ENCODE measurements at places on chromosomes 11 and 22.
A peak's percentile ranks its signal among the peaks of the same experiment; 100 is the strongest.

- no peaks in the 10 kb centered on the region for H3K27me3 ChIP-seq
- peaks cover 5% of the 10 kb centered on the region for H3K36me3 ChIP-seq
- peak overlapping the region; percentile 96 for H3K4me3 ChIP-seq
- peak; percentile 60 for DNase-seq
- peaks cover 18% of the 10 kb centered on the region for H3K4me1 ChIP-seq
- peak overlapping the region; percentile 96 for H3K27ac ChIP-seq
These were observed 521 bp downstream of the SRSF8 start for GRCh38 chr11:95067039-95067840.

DNA sequence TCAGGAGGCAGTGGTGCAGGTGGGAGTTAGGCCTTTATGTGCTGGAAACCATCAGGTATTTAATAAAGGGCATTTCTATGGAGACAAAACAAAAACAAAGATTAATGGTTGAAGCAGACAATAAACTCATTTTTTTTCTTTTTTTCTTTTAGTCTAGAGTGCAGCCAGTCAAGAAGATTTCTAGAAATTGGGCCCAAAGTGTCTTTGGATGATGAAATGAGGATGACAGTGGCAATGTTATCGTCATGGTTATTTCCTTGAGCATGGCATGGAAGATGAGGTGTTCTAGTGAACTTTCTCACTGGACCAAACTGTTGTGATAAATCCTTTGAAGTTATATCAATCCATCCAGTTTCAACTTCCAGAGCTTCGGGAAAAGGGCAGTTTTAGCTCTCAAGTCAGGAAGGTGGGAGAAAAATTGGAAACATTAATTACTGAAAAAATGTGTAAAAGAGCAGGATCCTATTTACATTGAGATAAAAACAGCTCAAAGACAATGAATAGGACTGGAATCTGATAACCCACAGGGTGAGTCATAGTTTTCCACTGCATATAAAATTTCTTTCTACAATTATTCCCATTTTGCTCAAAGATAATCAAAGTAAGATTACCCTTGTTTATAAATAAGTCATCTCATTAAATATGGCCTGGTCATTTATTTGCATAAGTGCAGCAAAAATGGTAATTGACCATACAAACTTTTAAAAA lies 33.0 kb downstream of the PRR5L start:
- DNase-seq: no peak
- peaks cover 2% of the 10 kb centered on the region for H3K27me3 ChIP-seq
- no peaks in the 10 kb centered on the region for H3K36me3 ChIP-seq
- H3K4me1 ChIP-seq: peaks cover 10% of the 10 kb centered on the region
- no peak overlapping the region for H3K27ac ChIP-seq

- H3K4me1 ChIP-seq: no peaks in the 10 kb centered on the region
- H3K36me3 ChIP-seq: peaks cover 26% of the 10 kb centered on the region
- H3K27ac ChIP-seq: no peak overlapping the region
- no peaks in the 10 kb centered on the region for H3K27me3 ChIP-seq
- DNase-seq: no peak
- H3K4me3 ChIP-seq: no peak overlapping the region
These were observed 112.4 kb downstream of the BCR start for GRCh38 chr22:23292453-23293350.

- no peaks in the 10 kb centered on the region for H3K27me3 ChIP-seq
- no peak overlapping the region for H3K27ac ChIP-seq
- DNase-seq: no peak
- peaks cover 25% of the 10 kb centered on the region for H3K36me3 ChIP-seq
- H3K4me3 ChIP-seq: no peak overlapping the region
- peaks cover 17% of the 10 kb centered on the region for H3K4me1 ChIP-seq
These were observed 78.1 kb downstream of the CYB5R2 start for GRCh38 chr11:7595016-7595866.

- no peak for DNase-seq
- peaks cover 3% of the 10 kb centered on the region for H3K27me3 ChIP-seq
- H3K4me3 ChIP-seq: no peak overlapping the region
- no peak overlapping the region for H3K27ac ChIP-seq
- H3K36me3 ChIP-seq: no peaks in the 10 kb centered on the region
- H3K4me1 ChIP-seq: peaks cover 4% of the 10 kb centered on the region
These were observed 4.6 kb upstream of the CLNS1A start for GRCh38 chr11:77642228-77642627.

DNA sequence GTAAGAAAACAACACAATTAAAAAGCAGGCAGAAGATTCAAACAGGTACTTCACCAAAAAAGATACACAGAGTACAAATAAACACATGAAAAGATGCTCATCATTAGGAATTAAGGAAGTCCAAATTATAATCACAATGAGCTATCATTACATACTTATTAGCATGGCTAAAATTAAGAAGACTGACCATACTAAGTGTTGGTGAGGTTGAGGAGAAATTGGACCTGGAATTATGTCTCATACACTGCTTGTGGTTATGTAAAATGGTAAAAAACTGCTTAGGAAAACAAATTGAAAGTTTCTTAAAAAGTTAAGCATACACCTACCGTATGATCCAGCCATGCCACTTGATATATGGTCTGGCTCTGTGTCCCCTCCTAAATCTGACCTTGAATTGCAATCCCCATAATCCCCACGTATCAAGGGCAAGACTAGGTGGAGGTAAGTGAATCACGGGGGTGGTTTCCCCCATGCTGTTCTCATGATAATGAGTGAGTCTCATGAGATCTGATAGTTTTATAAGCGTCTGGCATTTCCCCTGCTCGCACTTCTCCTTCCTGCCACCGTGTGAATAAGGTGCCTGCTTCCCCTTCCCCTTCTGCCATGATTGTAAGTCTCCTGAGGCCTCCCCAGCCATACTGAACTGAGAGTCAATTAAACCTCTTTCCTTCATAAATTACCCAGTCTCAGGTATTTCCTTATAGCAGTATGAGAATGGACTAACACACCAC lies 4.8 kb downstream of the SAAL1 start:
- peak overlapping the region; percentile 86 for H3K27ac ChIP-seq
- no peak overlapping the region for H3K4me3 ChIP-seq
- peaks cover 29% of the 10 kb centered on the region for H3K36me3 ChIP-seq
- no peak for DNase-seq
- no peaks in the 10 kb centered on the region for H3K27me3 ChIP-seq

DNA sequence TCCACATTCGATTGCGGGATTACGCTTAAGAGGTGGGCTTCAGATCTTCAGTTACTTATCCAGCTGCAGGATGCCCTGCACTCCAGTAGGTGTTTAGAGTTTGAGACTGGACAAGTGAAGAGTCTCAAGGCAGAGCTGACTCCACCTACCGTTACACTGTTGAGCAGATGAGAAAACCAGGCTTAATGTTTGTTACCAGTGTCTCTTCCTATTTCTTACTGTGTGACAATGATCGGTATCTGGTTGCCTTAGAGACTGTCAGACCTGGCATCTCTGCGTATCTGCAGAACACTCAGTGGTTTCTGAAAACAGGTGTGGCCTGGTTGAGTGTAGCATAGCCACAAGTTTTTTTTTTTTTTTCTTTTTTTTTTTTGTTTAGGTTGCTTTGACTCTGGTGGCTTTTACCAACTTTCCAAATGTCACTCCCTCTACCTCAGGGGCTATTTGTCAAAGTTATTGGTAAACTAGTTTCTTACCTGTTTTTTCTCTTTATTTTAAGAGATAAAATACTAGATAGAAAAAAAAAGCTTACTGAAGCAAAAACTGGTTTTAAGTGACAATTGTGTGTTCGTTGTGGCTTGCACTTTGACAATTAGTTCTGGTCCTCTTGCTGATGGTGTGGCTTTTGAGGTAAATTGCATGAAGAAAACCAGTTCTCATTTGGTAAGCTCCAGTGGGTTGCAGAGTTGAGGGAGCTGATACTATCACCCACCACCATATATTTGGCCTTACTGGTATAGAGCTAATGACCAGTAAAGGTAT lies 284.8 kb downstream of the ETS1 start:
- no peaks in the 10 kb centered on the region for H3K27me3 ChIP-seq
- H3K27ac ChIP-seq: peak overlapping the region; percentile 92
- no peaks in the 10 kb centered on the region for H3K36me3 ChIP-seq
- H3K4me3 ChIP-seq: peak overlapping the region; percentile 14
- H3K4me1 ChIP-seq: peaks cover 62% of the 10 kb centered on the region
- peak; percentile 33 for DNase-seq

DNA sequence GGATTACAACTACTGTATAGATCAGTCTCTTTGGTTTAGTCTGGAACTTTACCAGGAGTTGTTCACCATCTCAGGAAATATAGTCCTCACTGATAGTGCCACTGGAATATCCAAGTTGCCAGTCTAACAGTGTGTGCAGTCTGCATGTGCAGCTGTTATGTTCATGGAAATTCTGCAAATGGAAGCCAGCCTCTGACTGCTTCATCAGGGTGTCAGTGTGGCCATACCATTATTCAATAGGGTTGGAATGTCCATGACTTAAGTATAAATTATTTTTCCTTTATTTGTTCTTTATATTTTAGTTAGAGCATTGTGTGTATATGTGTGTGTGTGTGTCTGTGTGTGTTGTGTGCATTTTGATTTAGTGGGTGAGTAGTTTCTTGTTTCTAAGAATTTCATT lies 51.8 kb downstream of the C11orf96 start:
- H3K27ac ChIP-seq: no peak overlapping the region
- no peak overlapping the region for H3K4me3 ChIP-seq
- H3K36me3 ChIP-seq: no peaks in the 10 kb centered on the region
- peaks cover 9% of the 10 kb centered on the region for H3K27me3 ChIP-seq

- H3K27me3 ChIP-seq: no peaks in the 10 kb centered on the region
- no peak overlapping the region for H3K4me3 ChIP-seq
- H3K36me3 ChIP-seq: peaks cover 4% of the 10 kb centered on the region
These were observed 15.2 kb downstream of the PRR33 start for GRCh38 chr11:1876361-1877063.
